ENCODE measurements at places on chromosomes 2 and 18.

- H3K27me3 ChIP-seq: peaks cover 7% of the 10 kb centered on the region
- no peaks in the 10 kb centered on the region for H3K4me1 ChIP-seq
- no peak for DNase-seq
Observed at GRCh38 chr2:65742977-65743376, 310.6 kb upstream of the SPRED2 start.

GRCh38 chr2:157480182-157480961, 36.5 kb upstream of the CYTIP start:
- peak overlapping the region; percentile 80 for H3K4me3 ChIP-seq
- peak; percentile 79 for DNase-seq
- H3K4me1 ChIP-seq: peaks cover 82% of the 10 kb centered on the region
- no peaks in the 10 kb centered on the region for H3K27me3 ChIP-seq
- peak overlapping the region; percentile 98 for H3K27ac ChIP-seq

DNA sequence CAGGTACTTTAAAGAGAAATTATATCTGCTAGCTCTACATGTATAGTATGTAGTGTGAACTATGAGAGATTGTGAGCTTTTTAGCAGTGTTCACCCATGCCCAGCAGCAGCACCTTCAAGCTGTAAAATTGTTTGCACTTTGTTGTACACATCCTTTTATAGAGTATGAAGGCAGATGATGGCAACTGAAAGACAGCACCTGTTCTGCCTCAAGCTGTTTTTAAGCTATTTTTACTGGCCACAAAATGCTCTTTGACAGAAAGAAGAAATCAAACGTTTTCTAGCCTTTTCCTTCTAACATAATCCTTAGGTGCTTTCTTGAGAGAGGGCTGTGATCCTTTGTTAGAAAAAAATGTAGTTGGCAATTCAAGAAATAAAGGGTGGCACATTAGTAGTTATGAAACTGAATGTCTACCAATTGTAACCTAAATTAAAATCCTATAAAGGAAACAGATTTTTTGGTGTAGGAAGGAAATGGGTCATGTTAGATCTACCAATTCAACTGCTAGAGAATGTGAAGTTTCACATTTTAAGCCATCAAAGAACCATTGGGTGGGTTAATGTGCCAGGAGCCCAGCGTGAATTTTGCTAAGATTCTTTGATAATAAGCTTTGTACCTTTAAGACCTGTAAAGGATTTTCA, 59.5 kb downstream of the R3HDM1 start:
- no peak for DNase-seq
- peaks cover 16% of the 10 kb centered on the region for H3K36me3 ChIP-seq
- peaks cover 29% of the 10 kb centered on the region for H3K4me1 ChIP-seq
- H3K27ac ChIP-seq: peak overlapping the region; percentile 20
- H3K4me3 ChIP-seq: no peak overlapping the region

- peaks cover under 1% of the 10 kb centered on the region for H3K27me3 ChIP-seq
- no peak overlapping the region for H3K27ac ChIP-seq
- no peaks in the 10 kb centered on the region for H3K36me3 ChIP-seq
Observed at GRCh38 chr2:209579230-209579749, 155.4 kb downstream of the MAP2 start.

DNA sequence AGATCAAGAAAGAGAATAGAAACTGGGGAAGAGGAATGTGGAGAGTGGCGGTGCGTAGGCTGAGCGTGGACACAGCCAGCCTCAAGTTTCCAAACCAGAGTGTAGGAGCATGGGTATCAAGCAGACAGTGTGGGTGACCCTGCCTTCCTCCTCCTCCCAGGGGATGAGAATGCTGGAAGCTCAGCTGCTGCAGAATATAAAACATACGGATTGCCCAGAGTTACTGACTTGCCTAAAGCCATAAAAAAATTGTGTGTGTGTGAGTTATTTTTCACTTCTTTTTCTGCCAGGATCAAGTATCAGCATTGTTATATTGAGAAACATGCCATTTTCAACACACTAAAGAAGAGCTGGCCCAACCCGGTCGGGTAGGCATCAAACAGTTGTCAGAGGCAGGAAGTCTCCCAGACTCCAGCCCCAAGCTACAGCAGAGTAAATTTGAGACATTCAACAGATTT, 333.3 kb upstream of the ACVR2A start:
- H3K4me3 ChIP-seq: no peak overlapping the region
- no peaks in the 10 kb centered on the region for H3K36me3 ChIP-seq

DNA sequence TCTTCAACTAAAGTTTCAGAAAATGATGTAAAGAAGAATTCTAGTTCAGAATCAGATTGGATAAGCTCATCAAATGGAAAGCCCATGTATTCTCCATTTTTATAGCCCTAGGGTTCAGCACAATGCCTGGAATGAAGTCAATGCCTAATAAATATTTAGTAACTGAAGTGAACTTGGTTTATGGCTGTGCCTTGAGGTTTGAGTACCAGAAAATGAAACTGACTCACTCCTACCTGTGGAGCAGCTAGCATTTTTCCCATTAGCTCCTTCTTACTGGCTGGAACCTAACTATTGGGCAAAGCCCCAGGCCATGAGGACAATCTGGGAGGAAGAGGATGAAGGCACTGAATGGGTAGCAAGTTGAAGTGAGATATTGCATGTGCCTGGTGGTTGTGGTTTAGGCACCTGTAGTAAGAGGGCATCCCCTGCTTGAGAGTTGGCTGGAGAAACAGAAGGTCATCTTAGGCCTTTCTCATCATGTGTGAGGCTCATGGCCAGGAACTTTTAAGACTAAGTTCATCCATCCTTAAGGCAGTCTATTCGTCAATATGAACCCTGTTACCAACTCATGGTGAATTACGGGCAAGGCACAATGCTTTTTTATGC, 85.0 kb upstream of the LYPD1 start:
- H3K27me3 ChIP-seq: no peaks in the 10 kb centered on the region
- no peak for DNase-seq
- H3K4me3 ChIP-seq: no peak overlapping the region
- no peak overlapping the region for H3K27ac ChIP-seq
- H3K4me1 ChIP-seq: no peaks in the 10 kb centered on the region

GRCh38 chr2:80288576-80288975, 16.0 kb downstream of the LRRTM1 start:
- H3K27me3 ChIP-seq: no peaks in the 10 kb centered on the region
- no peaks in the 10 kb centered on the region for H3K4me1 ChIP-seq
- no peak overlapping the region for H3K27ac ChIP-seq
- DNase-seq: no peak
- H3K36me3 ChIP-seq: no peaks in the 10 kb centered on the region

- H3K36me3 ChIP-seq: no peaks in the 10 kb centered on the region
- H3K27me3 ChIP-seq: peaks cover 18% of the 10 kb centered on the region
- H3K4me3 ChIP-seq: no peak overlapping the region
- H3K27ac ChIP-seq: no peak overlapping the region
- no peak for DNase-seq
- H3K4me1 ChIP-seq: no peaks in the 10 kb centered on the region
Observed at GRCh38 chr2:178320011-178320585, 125.8 kb downstream of the OSBPL6 start.

DNA sequence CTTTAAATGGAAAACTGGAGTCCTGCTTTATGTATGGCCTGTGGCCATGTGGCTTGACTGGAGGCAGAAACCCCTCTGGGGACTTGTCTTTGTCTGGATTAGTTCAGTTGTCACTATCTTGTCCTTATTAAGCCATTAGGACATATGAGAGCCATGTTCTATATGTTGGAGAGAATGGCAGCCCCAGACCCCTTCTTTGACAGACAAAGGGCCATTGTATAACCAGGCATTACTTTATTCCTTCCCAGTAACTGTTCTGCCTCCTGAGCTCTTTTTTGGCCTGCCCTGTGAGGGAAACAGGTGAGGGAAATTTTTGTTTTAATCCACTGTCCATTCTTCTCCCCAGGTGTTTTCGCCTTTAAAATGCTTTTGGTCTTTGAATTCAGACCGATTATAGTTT, 43.3 kb downstream of the FSHR start:
- H3K36me3 ChIP-seq: no peaks in the 10 kb centered on the region
- H3K4me3 ChIP-seq: no peak overlapping the region
- DNase-seq: no peak
- H3K27ac ChIP-seq: no peak overlapping the region
- no peaks in the 10 kb centered on the region for H3K27me3 ChIP-seq
- H3K4me1 ChIP-seq: no peaks in the 10 kb centered on the region

DNA sequence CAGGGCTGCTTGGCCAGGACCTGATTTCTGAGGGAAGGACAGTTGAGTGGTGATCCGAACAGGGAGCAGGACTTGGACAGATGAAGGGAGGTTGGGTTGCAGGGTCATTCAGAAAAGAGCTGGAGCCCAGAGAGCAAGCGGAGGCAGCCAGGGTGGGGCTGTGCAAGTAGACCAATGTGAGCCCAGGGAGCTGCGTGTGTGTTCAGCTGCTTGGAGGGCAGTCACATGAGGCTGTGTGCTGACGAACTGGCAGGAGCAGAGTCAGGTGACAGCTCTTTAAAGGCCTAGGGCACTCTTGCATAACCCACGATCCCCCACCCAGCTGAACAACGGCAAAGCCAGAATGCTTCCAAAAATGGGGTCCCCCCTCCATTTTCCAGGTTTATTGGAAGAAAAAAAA, 4.6 kb upstream of the MLPH start:
- H3K36me3 ChIP-seq: no peaks in the 10 kb centered on the region
- no peaks in the 10 kb centered on the region for H3K4me1 ChIP-seq
- H3K4me3 ChIP-seq: no peak overlapping the region
- no peak for DNase-seq
- H3K27me3 ChIP-seq: peaks cover 36% of the 10 kb centered on the region
- H3K27ac ChIP-seq: no peak overlapping the region

- no peaks in the 10 kb centered on the region for H3K4me1 ChIP-seq
- peaks cover 3% of the 10 kb centered on the region for H3K27me3 ChIP-seq
- no peak overlapping the region for H3K27ac ChIP-seq
- no peaks in the 10 kb centered on the region for H3K36me3 ChIP-seq
- no peak for DNase-seq
- no peak overlapping the region for H3K4me3 ChIP-seq
Observed at GRCh38 chr2:127683056-127683455, 7.7 kb upstream of the LIMS2 start.

DNA sequence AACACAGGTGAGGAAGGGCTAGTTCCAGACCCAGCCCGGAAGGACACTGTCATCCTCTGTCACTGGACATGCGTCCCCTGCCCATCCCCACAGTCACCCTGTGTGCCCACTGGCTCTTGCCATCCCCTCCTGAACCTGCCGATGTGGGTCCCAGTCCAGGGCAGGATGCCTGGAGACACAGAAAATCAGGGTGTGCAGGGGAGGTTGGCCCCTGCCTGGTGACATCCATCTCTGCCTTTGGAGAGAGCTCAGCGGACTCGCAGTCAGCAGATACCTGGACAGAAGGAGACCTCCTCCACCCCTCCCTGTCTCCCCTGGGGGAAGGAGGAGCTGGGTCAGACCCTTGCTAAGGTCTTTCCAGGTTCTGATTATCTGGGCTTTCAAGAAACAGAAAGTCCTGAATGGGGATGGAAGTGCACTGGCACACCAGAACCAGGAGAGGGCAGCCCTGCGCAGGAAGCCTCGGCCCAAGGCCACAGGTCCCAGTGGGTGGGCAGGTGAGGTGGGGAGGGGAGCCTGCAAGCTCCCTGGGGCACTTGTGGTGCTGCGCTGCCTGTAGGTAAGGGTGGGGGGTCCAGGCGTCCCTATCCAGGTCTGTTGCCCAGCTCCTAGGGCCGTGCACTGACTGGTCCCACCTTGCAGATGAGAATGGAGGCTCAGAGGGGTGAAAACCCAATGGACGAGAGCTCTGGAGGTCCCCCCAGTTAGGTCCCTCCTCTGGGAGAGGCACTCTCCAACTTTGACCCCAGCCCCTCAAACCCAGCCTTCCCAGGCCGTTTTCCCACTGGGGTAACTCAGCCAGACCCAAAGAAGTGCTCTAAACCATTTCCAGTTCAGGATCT, 9.7 kb upstream of the OTOS start:
- H3K27ac ChIP-seq: no peak overlapping the region
- H3K27me3 ChIP-seq: peaks cover 11% of the 10 kb centered on the region
- H3K4me1 ChIP-seq: no peaks in the 10 kb centered on the region
- H3K36me3 ChIP-seq: no peaks in the 10 kb centered on the region
- DNase-seq: peak; percentile 51
- H3K4me3 ChIP-seq: no peak overlapping the region

DNA sequence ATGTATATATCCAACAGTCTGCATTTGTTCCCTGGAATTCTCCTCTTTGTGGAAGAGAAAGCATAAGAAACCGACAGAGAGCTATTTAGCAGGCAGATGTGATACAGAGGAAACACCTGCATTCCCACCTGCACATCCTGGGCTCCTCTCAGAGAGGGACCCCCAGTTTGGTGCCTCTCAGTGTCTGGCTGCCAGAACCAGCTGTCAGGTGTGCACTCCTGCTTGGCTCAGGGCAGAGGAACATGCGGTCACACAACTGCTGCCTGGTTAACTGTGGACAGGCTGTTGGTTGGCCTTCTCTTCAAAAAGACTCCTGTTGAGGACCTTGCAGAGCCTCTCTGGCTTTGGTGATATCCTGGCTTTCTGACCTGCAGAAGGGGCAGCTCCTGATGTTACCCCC, 54.6 kb downstream of the ITGB6 start:
- H3K27me3 ChIP-seq: peaks cover 6% of the 10 kb centered on the region
- no peak overlapping the region for H3K27ac ChIP-seq
- no peaks in the 10 kb centered on the region for H3K36me3 ChIP-seq
- no peak for DNase-seq
- H3K4me1 ChIP-seq: no peaks in the 10 kb centered on the region

- H3K4me1 ChIP-seq: no peaks in the 10 kb centered on the region
- DNase-seq: no peak
- H3K27ac ChIP-seq: no peak overlapping the region
- H3K36me3 ChIP-seq: no peaks in the 10 kb centered on the region
- no peak overlapping the region for H3K4me3 ChIP-seq
Observed at GRCh38 chr2:207318181-207318628, 152.5 kb upstream of the KLF7 start.

GRCh38 chr2:163351966-163352365, 383.8 kb downstream of the FIGN start:
- H3K4me1 ChIP-seq: no peaks in the 10 kb centered on the region
- peaks cover 8% of the 10 kb centered on the region for H3K27me3 ChIP-seq
- DNase-seq: no peak

Data from activated CD8-positive, alpha-beta T cell treated with anti-CD3 and anti-CD28 coated beads for 36 hours (primary cell).